ENCODE measurements at places on chromosomes 2 and 18.

DNA sequence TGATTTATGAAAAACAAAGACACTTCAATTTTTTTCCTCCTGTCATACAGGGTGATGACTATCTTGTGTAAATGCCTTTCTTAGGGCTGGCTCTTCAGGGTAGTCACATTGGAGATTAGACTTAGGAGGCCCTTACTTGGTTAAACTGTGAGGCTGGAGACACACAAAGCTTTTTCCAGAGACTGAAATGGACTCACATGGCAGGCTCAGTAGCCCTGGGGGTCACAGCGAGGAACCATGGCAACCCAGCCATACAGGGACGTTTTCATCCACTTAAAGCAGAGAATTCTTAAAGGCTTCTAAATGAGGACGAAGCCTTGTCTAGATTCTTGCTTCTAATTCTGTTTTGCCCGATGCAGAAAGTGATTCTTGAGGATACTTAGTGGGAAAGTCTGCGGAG, 57.3 kb upstream of the ZDBF2 start:
- DNase-seq: no peak

DNA sequence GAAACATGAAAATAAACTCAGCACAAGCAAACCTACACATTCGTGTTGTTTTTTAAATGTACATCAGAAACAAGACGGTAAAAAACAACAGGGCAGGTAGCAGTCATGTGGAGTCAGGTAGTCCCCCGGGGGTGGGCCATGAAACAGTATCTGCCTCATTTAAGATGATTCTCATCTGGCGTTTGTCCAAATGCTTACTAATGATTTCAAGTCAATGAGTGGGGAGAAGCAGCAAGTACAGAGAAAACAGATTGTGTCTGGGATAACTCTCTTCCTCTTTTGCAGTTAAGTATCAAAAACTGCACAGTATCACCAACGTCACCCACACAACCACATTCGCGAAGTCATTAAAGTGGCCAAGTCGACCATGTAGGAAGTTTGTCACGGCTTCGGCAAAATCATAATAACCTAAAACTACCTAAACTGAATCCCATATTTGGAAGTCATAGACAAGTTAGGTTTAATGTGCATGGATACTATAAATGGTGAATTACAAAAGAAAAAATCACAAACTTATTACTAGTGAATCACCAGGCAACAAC, 1.3 kb downstream of the LAPTM4A start:
- peak; percentile 55 for DNase-seq

DNA sequence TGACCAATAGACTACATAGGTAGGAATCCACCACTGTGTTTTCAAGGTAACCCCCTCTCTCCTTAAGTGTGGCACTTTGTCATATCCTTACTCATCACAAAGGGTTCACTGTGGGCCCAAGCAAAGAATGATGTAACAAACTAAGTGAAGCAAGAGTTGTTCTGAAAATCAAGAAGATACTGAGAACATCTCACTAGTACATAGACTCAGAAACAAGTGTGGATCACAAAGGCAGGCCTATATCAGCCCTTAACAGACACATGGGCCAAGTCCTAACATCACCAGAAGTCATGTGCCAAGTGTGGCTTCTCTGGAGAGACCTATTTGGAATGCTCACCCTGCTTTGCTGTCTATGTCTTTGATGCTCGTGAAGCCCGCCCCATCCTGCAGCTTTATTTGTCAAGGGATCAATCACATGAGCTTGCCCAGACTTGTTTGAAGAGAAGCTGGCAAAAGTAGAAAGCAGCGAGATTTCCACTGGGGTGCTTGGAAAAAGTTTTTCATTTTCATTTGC, 131.2 kb upstream of the TTC39C start:
- DNase-seq: no peak

DNA sequence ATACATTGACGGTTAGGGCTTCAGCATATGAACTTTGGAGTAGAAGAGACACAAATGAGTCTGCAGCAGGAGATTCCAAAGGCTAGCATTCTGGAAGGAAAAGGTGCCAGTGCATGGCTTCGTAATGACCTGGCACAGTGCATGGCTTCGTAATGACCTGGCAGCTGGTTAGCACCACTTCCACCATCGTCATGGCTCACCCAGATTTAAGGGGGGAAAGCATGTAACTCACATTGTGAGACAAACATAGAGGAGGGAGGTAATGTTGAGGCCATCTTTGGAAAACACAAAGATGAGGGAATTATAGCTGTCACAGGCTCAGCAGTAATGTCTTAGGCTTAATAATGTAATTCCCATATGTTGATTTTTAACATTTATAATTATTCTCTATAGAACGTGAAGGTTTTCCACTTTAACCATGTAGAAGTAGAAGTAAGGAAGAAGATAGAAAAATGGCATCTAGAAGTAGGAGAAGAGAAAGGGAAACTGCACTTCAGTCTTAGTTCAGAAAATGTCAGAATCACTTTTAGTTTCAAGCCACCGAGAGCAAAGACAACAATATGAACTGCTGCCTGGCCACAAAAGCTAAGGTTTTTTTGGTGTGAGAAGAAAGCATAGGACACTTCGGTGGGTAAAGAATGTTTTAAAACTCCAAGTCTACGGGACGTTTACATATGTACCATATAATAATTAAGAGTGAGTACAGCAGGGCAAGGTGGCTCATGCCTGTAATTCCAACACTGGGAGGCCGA, 6.8 kb upstream of the STK25 start:
- peak; percentile 61 for DNase-seq

DNA sequence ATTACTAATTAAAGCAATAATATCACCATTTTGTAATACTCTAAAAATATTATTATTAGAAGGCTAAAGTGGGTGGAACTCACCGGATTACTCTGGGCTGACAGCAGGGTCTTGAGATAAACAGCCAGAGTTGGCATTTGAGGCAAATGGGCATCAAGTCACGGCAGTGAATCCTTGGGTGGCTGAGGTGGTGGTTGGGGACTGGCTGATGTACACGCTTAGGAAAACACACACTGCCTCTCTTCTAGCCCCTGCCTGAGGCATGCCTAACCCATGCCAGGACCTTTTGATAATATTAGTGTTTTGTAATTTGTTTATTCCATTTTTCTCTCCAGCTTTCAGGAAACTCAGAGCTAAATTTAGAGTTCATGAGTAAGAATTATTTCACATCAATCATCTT, 76.8 kb downstream of the ACKR3 start:
- no peak for DNase-seq
